ENCODE measurements at places on chromosomes 12 and 14.

DNA sequence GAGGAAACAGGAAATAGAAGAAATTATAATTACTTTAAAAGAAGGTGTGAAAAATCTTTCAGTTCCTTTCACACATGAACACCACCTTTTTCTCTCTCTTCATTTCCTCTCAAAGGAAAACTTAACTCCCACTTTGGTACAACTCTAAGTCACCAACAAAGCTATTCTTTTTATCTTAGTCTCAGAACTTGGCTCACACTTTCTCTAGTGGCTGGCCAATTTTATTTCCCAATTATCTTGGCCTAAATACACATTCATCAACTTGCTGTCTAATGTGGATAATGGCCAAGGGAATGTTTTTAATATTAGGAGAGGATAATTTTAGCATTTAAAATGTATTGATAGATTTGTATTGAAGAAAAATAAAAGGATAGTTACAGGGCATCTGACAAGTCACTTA, 64.5 kb upstream of the NAV3 start:
- no peak for DNase-seq

- no peak for DNase-seq
These were observed 553.7 kb downstream of the FOXG1 start for GRCh38 chr14:29320286-29320685.

GRCh38 chr12:12717586-12718380, 615 bp downstream of the CDKN1B start:
- no peak for DNase-seq

DNA sequence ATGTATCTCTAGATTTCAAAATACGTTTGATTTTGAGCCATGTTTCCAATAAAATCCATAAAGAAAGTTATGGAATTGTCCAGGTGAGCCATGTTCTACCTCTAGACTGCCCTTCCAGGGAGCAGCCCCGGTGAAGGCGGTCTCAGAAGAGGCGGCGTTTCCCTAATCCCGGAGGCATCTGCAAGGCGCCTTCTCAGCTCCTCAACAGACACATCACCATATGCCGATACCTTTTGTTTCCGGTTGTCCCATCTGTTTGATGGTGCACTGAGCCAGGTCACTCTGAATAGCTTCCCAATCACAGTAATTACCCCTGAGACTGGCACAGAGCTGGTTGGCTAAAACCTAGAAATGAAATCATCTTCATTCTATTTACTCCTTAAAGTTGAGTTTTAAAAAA, 305.5 kb upstream of the FKBP4 start:
- DNase-seq, result no peak

DNA sequence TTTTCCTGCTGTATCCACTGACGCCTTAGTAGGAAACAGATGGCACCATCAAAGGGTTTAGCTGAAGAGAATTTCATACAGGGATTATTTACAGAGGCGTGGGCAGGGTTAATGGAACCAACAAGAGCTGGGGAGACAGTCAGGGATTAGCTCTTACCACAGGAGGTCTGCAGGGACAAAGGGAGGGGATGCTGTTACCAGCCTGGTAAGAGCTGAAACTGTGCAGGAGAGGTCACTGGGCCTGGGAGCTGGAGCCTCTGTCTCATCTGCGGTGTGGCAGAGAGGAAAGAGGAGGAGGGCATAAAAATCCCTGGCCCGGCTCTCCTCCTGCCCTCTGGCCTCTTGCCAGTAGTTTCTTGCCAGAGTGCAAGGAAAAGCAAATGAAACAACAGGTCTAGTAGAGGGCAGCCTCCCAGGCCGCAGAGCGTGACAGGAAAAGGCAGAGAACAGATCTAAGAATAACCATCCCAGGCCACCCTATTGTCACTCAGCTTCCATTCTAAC, 18.9 kb upstream of the POC1B start:
- DNase-seq, result peak; percentile 69

DNA sequence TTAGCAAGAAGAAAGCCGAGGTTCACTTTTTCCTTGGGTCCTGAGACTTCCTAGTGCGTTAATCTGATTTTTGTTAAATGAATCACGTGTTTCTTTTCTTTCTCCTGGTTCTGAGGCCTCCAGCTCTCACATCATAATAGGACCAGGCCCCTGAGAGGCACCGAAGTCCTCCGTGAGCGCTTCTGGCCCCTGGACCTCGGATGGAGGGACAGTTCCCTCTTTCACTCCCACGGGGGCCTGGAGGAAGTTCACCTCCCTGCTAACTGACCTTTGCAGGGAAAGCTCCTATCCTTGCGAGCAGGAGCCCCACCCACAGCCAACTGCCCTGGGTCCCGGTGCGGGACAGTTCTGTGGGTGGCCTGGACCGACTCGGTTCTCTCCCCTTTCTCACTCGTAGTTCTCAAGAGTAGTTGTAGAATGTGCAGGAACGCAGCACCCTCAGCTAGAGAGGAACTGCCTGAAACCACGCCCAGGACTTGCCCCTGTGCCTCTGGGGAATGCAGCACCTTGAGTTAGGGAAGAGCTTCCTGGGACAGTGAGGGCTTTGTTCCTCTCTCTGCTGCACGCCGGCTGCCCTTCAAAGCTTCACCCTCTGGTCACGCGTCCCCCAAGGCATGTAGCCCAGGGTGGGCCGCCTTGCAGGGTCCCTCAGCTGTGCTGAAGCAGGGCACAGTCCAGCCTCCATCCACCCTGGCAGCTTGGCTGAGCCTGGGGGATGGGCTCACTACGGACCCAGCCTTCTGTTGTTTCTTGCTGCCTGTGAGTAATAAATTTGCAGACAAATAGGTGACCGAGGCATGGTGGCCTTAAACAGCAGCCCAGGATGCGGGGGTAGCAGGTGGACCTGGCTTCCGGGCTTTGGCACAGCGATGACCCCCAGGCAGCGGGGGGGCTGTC, 264.6 kb downstream of the ADGRD1 start:
- DNase-seq, result no peak

- DNase-seq, result no peak
These were observed 246.2 kb downstream of the MSRB3 start for GRCh38 chr12:65524666-65525065.

DNA sequence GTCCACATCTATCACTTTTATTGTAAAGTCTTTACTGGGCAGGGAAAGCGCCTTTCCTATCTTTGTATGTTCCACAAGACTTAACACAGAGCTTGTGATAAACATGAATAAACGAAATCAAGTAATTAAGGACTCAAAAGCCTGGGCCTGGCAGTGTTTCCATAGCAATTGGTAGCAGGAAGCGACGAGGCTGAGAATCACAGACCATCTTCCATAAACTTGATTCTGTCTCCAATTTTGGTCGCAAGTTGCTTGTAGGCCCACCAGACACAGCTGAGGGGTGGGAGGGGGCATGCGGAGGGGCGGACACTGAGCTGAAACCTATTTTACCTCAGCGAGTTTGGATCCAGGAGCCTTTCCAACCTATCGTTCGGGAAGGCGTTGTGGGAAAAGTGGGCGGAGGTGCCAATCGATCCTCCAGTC, 302 bp downstream of the CCDC38 start:
- DNase-seq, result no peak

DNA sequence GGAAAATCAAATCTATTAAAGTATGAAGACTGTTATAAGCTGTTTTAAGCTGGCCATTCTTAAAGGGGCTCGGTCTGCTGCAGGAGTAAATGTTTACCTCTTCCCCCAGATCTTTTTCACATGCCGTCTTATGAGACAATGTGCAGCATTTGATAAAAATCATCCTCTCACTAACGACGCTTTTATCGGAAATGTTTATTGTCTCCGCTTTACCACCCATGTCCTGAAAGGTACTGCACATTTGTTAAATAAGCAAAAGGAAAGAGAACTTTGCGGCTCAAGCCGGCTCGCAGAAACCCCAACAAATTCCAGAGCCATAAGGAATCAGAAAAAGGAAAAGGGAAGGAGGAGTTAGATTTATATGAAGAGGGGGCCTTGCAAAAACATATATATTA, 137.8 kb downstream of the HMGA2 start:
- DNase-seq, result no peak

GRCh38 chr12:122593910-122594309, 66.9 kb downstream of the KNTC1 start:
- no peak for DNase-seq

- DNase-seq, result no peak
These were observed 30.0 kb downstream of the SCARB1 start for GRCh38 chr12:124833693-124834122.

GRCh38 chr14:79375356-79375755, 835.9 kb downstream of the DIO2 start:
- DNase-seq, result no peak

- no peak for DNase-seq
These were observed 43.0 kb downstream of the CCNK start for GRCh38 chr14:99524091-99524661.

GRCh38 chr14:64955297-64955696, 12.8 kb upstream of the GPX2 start:
- DNase-seq, result no peak

DNA sequence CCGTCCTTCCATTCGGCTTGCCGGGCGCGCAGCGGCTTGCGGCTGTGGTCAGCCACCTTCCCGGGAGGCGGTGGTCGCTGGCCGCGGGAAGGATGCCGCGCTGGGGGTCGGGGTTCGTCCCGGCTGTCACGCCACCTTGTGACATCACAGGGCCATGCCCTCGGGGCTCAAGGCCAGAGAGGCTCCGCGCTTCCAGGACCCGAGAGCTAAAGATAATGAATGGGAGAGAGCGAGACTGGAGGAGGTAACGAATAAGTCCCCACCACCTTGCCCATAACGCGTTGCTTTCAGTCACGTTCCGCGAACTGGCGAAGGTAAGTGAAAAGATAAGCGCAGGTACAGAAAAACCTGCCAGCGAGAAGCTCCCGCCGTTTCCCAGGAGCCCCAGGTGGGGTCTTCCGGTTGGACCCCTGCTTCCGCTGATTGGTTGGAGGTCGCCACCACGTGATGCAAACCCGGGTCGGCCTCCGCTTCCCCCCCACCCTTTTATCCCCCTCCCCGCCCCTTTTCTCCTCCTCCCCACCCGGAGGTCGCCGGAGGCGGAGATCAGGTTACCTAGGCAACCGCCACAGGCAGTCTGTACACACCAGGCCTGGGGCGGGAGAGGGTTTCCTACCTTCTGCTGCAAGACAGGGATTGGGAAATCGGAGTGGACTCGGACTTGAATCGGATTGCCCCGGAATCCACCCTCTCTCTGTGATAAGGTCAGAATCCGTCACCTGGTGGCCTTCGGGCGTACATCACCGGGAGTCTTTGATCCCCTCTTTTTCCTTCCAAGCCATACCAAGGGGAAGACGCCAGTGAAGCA, at the start of gene LRRC9:
Gene LRRC9 (plus strand): TSS at position 575 of the 808 bp plus-strand sequence.
- DNase-seq, result no peak

GRCh38 chr12:62250671-62251608, 9.3 kb upstream of the USP15 start:
- no peak for DNase-seq

DNA sequence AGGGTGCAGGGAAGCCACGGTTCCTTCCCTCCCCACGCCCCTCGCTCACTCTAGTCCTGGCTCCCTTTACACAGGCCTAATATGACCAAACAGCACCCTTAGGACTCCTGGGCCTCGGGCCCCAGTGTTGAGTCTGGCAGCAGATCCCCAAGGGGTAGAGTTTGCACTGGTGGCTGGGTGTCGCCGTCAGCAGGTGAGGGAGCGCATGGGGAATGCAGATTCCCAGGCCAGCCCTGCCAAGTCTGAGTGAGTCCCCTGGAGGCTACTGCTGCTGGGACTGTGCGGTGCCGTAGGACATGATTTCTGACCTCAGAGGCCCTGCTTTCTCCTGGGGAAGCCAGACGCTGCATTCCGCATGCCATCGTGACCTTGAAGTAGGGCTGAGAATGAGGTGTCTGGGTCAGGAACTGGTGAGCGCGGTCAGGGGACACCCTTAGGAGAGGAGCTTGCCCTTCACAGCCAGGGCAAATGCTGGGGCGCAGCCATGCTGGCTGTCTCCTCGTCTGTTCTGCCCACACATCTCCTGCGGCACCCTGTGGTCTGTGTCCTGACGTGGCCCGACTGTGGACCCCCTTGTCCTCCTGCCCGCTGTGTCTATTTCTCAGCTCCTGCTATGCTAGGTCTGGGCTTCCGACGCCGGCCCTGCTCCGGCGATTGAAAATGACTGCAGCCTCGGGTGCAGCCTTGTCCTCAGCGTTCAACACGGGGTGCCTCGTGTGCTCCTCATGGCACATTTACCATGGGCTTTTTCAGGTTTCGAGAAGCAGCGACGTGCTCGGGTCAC, 37.6 kb upstream of the PRMT8 start:
- no peak for DNase-seq

GRCh38 chr12:130031571-130032189, 127.9 kb upstream of the TMEM132D start:
- DNase-seq, result peak; percentile 57

DNA sequence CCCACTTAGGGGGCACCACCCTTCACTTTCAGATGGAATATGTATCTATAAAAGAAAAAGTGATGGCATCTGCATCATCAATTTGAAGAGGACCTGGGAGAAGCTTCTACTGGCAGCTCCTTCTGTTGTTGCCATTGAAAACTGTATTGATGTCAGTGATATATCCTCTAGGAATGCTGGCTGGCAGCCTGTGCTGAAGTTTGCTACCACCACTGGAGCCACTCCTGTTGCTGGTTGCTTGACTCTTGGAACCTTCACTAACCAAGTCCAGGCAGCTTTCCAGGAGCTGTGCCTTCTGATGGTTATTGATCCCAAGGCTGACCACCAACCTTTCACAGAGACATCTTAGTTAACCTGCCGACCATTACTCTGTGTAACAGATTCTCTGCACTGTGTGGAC, 44.7 kb downstream of the RIMKLB start:
- no peak for DNase-seq

DNA sequence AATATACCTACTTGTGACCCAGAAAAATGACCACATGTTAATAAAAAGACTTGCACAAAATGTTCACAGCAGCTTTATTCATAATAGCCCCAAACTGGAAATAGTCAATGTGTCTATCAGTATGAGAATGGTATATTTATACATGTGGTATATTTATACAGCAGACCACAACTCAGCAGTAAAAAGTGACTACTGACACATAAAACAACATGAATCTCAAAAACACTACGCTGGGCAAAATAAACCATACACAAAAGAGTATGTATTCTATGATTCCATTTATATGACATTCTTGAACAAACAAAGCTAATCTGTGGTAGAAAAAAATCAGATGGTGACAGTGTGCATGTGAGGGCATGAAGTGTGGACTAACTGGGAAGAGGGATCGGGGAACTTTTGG, 35.1 kb downstream of the ARF6 start:
- no peak for DNase-seq

- DNase-seq, result no peak
These were observed 134.1 kb upstream of the PLEKHG7 start for GRCh38 chr12:92568691-92569090.

DNA sequence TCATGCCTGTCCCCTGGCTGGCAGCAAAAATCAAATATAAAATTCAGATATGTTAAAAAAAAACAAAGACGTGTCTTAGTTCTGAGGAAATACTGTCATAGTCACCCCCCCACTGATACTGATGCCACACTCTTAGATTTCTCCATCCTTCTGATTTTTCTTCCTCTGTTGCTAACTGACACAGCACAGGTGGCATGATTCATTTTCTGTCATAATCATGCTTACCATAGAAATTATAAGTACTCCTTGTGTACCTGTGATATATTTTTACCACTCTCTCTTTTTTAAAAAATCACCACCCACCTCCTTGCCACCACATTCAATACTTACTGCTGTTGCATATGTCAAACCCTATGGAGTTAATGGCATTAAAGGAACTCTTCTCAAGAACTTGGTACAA, 209.2 kb downstream of the PPM1H start:
- DNase-seq, result no peak
